ENCODE measurements at places on chromosomes 1 and 21. TPM values are rescaled to one million over a fixed set of nuclear protein-coding genes. Genes with fewer than 3 reads are reported as not detected.

PTGFRN gene
- total RNA-seq, result 52.7 TPM

NFASC gene
- total RNA-seq, result 36.9 TPM

BTG2 gene
- 14.7 TPM for total RNA-seq

MX2 gene
- 12.4 TPM for total RNA-seq

GJC2 gene
- 0.88 TPM for total RNA-seq

SLC41A1 gene
- total RNA-seq, result 29.3 TPM

CELSR2 gene
- total RNA-seq, result 1.5 TPM

ZNF678 gene
- total RNA-seq, result 3.6 TPM

AHCTF1 gene
- 32.6 TPM for total RNA-seq

SLAMF6 gene
- total RNA-seq, result not detected

CDC20 gene
- 5.3 TPM for total RNA-seq

BEND5 gene
- 1.2 TPM for total RNA-seq

FCRL2 gene
- total RNA-seq, result not detected

CD34 gene
- total RNA-seq, result under 0.01 TPM

SLC16A4 gene
- 76.0 TPM for total RNA-seq

NEGR1 gene
- 22.7 TPM for total RNA-seq

ZSWIM5 gene
- 0.36 TPM for total RNA-seq

THEM5 gene
- not detected for total RNA-seq

APH1A gene
- total RNA-seq, result 118 TPM

TNNI3K gene
- 0.72 TPM for total RNA-seq

TIMM17A gene
- 35.7 TPM for total RNA-seq
